Fibroblast of skin of back (primary cell): ENCODE measurements at places on chromosomes 6 and 20.
A peak's percentile ranks its signal among the peaks of the same experiment; 100 is the strongest.

- peak; percentile 67 for DNase-seq
Measured at GRCh38 chr20:11777387-11778205, 140.1 kb upstream of the BTBD3 start.

DNA sequence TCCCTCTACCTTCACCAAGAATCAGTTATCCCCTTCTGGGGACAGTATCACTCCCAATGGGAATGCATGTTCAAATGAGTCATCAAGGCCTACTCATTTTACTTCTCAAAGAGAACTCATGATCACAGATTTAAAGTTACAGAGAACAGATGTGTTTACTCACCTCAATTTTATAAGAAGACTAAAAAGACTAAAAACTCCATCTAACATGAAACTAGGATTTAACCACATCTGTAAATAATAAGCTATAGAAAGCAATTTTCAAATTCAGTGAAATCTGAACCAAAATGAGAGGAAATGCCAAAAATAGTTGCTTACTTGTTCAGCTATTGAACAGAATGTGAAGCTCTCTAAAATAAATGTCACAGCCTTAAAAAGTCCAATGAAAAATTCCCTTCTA lies 300.1 kb upstream of the KCNQ5 start:
- DNase-seq: peak; percentile 62

GRCh38 chr6:33443025-33443424 lies 11.4 kb upstream of the ZBTB9 start:
- DNase-seq: no peak

- DNase-seq: no peak
Measured at GRCh38 chr6:137202078-137202477, 17.1 kb downstream of the IFNGR1 start.

GRCh38 chr20:53202777-53203176 lies 230.6 kb downstream of the TSHZ2 start:
- DNase-seq: no peak

GRCh38 chr20:19817017-19817416 lies 59.0 kb downstream of the RIN2 start:
- DNase-seq: peak; percentile 61

GRCh38 chr6:46756469-46757213 lies 9.9 kb downstream of the ANKRD66 start:
- DNase-seq: no peak

GRCh38 chr6:132391391-132392269 lies 9.6 kb downstream of the MOXD1 start:
- DNase-seq: peak; percentile 85

- peak; percentile 75 for DNase-seq
Measured at GRCh38 chr6:13695252-13695651, 16.4 kb downstream of the RANBP9 start.

DNA sequence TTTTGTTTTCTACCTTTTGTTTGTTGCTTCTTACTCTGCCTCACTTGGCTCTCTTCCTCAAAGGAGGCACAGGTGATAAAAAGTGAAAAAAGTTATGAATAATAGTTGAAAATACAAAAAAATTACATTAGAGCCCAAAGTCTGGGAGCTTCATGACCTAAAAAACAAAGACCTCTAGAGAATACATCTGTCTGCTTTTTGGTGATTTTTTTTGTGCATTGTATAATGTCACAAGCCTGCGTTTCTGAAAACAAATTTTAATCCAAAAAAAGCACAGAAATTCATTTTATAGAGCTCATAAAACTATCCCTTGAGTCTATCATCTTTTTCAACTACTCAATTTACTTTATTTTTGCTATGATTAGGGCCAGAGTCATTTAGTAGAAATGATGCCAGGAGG lies 41.4 kb upstream of the ARHGAP18 start:
- no peak for DNase-seq

DNA sequence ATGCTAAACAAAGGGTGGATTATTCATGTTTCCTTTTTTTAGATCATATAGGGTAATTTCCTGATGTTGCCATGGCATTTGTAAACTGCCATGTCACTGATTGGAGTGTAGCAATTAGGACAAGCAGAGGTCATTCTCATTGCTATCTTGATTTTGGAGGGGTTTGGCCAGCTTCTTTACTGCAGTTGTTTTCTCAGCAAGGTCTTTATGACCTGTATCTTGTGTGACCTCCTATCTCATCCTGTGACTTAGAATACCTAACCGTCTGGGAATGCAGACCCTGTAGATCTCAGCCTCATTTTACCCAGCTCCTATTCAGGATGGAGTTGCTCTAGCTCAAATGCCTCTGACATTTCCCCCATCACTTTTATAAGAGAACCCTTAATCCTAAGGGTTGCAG lies 53.6 kb downstream of the CDS2 start:
- DNase-seq: no peak

DNA sequence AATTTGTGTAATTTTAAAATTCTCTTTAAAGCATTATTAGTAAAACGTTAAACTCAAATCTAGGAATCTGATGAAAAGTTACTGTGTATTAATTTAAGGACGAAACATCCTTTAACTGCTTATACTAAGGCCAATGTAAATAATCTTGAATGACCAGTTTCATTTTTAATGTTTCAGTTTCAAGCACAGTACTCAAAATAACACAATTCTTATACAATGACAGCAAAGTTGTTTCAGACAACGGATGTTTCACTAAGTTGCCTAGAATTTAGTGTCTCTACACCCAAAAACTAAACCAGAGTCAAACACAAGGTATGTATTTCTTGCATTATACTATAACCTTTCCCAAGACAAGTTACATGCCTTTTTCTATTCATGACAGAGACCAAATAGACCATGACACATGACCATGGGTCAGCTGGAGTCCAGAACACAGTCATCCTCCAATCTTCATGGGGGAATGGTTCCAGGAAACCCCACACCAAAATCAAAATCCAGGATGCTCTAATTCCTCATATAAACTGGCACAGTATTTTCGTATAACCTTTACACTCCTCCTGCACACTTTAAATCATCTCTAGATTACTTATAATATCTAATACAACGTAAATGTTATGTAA lies 7.7 kb downstream of the PHIP start:
- no peak for DNase-seq

DNA sequence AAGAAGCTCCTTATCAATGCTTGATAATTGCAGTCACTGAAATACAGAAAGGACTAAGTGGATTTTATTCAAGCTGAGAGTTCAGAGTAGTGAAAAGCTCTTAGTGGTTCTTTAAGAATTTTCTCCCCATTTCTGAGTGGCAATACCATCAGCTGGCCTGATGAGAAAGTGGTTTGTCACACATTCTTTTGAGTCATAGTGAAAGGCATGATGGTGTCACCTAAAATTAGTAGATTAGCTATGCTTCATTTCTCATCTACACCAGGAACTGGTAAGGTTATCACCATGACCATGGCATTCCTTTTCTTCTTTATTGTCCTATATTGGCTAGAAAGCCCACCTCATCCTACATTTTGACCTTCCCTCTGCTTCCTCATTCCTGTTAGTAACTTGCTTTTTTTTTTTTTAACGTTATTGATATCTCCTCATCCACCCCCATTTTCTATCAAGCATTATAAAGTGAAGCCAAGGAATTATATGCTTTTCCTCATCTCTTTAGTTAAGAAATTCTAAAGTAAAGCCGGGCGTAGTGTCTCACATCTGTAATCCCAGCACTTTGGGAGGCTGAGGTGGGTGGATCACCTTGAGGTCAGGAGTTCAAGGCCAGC lies 67.4 kb upstream of the LOC128125822 start:
- peak; percentile 5 for DNase-seq

DNA sequence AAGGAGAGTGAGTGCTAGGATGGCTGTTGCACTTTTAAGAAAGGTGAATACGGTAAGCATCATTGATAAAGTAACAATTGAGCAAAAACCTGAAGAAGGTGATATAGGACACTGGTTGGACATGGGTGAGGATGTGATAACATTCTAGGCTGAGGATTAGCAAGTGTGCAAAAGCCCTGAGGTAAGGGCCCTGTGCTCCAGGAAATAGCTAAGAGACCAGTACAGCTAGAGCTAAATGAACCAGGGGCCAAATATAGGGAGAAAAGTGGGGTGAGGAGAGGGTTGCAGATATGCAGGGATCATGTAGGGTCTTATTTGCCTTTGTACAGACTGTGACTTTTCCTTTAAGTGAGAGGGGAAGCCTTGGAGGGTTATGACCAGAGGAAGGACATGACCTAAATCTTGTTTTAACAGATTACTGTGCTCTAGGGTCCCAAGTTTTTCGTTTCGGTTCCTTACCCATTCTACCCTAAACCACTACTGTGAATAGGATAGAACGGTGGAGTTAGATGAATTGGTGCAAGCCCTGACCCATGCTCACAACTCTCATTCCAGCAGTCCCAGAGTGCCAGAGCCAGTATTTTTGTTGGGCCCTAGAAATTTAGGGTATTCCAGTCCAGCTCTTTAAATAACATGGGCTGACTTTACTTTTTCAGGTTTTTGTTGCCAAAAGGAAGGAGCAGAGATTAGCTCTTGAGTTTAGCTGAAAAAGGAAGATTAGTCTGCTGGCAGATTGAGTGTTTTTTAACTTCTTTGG lies 10.7 kb downstream of the MAPK14 start:
- DNase-seq: no peak
